ENCODE measurements at places on chromosomes 4 and X.

GRCh38 chr4:112167794-112168193 is 22.5 kb downstream of the FAM241A start:
- DNase-seq: no peak

DNA sequence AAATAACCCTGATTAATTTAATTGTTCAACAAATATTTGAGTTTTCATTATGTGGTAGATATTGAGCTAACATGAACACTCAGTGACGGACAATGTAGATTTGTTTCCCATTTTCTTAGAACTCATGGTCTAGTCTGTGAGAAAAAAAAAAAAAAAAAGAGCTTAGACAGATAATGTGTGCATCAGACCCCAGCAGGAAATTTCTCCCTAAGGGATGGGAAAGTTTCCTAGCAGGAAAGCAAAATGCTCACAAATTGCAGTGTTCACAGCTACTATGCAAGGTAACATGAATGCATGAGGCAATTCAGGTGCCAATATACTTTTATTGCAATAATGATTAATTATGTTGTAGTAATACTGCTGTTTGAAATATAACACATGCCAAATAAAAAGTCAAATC is 843.2 kb upstream of the SLIT2 start:
- DNase-seq: no peak

DNA sequence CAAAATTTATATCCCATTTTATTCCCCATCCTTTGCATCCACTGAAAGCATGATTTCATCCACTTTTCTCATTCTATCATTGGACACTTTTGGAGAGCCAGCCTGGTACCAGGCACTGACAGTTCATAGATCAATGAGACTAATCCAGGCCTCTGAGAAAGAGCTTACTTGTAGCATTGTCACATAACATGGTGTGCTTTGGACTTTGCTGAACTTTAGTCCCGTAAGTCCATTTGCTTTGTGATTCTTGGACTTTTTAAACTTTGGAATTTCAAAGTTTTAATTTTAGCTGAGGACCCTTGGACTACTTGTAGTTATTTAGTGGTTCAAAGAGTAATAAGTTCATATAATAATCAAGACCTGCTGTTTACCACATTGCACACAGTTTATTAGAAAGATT is 11.5 kb downstream of the LIAS start:
- no peak for DNase-seq

DNA sequence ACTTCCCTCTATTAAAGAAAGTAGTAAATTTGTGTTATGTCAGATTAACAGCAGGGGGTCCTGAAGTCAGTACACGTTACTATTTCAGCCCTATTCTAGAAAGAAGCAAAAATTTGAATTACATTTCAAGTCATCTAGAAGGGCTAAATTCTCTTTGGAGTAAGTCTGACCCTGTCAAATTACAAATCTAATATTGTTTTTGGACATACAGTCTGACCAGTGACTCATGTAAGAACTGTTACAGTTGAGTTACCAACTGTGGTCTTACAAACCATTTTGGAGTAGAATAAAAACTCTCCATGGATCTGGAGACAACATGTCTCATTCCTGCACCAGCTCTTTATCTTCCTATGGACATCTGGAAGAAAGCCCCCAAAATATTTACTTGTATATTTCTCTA is 36.0 kb upstream of the GYPA start:
- DNase-seq: no peak

DNA sequence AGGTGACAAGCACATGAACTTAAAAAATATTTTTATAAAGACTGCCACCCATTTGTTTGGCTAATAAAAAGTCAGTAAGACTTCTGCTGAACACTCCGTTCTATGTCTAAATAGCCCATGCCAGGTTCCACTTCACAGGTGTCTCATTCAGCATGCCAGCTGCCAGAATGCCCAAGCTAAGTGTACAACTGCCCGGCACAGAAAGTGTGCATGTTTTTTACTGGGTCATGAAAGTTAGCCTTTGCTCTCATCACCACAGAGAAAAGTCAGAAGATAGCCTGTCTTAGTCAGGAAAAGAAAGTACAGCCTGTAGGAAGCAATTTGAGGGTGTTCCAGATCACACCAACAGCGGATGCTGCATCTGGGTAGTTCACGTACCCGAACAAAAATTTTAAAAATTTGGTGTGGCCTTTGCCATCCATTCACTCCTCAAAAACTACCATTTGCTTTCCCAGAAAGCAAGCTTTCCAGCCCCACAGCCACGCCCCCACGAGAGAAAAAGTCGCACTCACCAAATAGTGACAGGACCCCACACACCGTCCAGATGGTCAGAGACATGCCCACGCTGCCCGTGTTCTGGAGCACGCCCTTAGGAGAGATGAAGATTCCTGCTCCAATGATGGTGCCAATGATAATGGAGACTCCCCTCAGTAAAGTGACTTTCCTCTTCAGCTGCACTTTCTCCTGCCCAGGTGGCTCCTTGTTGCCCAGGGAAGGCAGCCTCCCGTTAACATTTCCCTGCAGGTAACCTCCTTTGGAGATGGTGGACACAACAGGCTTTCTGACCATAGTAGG is 671 bp downstream of the SLC7A11 start:
- DNase-seq: no peak

GRCh38 chr4:89056953-89057398 is at the start of gene FAM13A:
FAM13A (minus strand) TSS chr4:89057185; CDS start chr4:89056964, 221 bp downstream.
- no peak for DNase-seq

DNA sequence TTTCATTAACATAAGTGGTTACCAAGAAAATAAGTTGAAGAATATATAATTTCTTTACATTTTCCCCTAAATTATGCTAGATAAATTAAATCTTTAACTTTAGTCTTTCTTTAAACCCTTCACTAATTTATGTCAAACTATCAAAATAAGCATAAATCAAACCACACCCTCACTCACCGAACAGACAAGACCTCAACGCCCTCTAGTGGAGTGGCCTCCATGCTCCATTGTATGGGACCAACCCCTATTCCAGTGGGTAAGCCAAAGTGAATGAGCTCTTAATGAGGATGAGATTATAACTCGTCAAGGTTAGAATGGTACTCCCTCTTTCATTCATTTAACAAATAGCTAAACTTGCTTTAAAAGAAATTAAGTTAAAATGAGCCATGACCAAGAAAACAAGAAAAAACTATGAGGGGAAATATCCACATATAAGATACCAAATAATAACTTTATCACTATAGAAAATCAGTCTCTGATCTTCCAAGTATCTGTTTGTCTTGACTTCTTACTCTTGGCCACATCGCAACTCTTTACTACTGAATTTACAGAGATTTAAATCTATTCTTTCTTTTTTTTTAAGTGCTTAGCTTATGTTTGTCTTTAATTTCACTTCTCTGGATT is 15.6 kb upstream of the BBS12 start:
- DNase-seq: peak; percentile 71

DNA sequence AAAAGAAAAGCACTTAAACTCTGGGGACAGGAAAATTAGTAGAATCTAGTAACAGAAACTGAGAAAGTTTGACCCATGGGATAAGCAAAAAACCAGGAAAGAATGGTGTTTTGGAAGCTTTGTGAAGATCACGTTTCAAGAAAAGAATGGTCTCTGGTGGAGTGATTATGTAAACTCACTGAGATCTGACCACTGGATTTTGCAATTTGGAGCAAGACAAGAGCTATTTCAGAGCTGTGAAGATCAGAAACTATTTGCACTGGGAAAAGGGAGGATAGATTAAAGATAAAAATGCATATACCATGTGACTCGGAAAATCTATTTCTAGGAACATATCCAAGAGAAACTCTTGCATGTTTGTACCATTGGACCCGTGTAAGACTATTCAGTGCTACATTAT is 4.3 kb downstream of the TMPRSS11D start:
- DNase-seq: no peak

DNA sequence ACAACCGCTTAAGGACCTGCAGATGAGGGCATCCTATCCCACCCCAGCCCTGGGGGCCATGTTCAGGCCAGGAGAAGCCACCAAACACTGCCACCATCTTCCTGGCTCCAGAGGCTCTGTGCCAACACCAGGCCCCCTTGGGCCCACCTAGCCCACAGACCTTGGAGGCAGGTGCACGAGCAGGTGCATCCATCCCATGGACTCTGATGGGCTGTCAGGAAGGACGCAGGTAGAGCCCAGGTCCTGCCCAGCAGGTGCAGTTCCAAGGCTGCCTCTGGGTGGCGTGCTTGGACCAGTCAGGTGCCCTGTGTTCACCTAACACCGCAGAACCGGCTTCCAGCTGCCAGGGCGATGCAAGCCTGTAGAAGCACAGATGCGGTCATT is 22.8 kb upstream of the PDE6B start:
- DNase-seq: peak; percentile 31

DNA sequence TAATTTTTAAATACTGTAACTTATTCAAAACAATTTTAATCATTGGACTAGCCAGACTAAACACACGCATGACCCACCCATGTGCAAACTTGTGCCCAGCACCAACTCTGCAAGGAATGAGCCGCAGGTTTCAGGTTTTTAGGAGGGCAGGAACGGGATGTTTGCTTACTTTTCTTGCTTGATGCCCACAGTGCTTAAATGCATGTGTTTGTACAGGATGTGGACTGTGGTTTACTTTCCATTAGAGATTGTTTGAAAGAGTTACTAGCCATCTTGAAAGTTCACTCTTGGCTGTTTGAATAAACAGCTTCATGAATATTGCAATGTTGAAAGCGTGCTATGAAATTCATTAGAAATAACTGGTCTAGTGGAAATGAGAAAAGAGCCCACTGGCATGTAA is 83.3 kb downstream of the STK32B start:
- DNase-seq: no peak

DNA sequence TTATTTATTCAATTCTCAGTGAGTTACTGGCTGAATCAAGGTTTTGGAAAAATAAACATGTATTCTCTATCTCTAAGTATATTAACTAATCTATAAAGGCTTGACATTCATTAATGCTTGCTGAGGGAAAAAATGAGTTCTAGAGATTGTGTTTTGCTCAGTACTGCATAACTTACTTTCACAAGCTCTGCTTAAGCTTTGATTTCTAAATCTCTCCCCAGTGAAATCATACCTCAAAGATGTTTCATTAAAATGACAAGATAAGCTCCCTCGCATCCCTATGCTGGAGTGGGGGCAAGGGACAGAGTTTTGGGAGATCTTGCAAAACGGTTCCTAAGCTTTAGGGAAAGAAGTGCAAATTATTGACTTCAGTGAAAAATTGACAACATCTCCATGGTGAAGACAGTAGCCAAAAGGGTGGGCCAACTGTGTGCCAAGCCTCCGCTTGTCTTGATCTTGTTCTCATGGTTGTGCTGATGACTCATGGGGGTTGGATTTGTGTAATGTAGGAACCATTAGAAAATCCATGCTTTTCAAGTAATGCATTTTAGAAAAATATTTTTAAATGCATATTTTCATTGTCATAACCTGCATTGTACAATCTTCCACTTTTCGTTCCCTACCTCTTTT is 521.4 kb downstream of the RPA4 start:
- DNase-seq: no peak

DNA sequence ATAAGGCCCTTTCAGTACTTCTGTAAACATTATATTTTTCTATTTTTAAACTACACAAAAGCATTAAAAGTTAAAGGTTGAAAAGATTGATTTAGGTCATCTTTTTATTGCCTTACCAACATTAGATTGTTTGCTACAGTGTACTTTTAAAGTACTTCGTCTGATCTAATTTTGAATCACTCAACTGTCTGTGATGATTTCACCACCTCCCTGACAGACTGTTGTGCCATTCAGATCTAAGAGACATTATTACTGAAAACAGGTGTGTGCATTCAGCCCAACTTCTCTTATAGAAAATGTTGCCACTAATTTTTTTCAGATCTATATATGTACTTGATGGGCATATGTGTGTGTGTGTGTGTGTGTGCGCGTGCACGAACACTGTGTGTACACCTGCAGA is 39.3 kb downstream of the GASK1B start:
- no peak for DNase-seq

DNA sequence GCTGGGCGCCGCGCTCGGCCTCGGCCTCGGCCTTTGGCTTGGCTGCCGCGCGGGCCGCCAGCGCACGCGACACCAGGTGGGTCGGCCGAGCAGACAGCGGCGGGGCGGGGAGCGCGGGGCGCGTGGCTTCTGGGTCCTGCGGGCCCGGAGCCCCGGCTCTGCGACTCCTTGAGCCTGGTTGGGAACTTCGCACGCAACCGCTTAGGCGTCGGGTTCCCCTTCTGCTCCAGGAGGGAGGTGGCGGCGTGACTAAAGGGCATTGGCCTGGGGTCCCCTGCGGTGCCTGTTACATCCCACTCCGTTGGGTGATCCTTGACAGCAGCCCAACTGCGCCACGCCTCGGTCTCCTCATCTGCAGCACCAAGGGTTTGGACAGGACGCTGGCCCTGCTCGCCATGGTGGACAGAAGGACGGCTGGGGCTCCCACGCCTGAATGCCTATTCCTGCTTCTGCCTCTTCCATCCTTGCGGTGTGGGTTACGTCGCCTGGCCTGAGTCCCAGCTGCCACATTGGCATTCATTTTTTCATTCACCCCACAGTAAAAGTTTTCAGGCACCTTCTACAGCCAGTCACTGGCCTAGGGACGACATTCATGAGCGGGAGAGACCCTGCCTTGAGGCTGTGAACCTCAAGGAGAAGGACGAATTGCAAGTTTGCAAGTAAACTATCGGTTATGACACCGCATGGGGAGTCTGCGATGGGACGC is 631 bp downstream of the EVC start:
- no peak for DNase-seq

GRCh38 chr4:129328162-129328561 is 232.2 kb downstream of the C4orf33 start:
- DNase-seq: no peak

- no peak for DNase-seq
These were observed 42.0 kb upstream of the MAPK10 start for GRCh38 chr4:86401826-86402225.

- DNase-seq: no peak
These were observed 260.2 kb downstream of the IL1RAPL1 start for GRCh38 chrX:28847423-28847822.

GRCh38 chr4:30832639-30833038 is 112.5 kb downstream of the PCDH7 start:
- no peak for DNase-seq

GRCh38 chr4:16857425-16857824 is 41.0 kb downstream of the LDB2 start:
- no peak for DNase-seq

DNA sequence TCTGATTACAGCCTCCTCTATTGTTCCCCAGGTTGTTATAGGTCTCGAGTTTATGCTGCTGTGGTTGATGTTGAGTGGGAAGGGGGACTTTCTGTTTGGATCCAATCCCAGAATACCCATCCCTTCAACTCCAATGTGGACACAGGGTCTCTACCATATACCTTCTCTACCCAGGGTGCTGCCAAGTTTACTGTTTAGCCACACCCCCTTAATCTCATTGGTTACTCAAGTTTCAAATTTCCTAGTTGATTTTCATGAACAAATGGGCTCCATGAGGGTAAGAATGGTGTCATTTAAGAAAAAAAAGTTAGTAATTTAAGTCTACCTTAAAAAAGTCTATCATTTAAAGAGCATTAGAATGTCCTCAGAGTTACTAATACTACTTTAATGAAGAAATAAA is 3.6 kb upstream of the SPP1 start:
- no peak for DNase-seq

GRCh38 chr4:93879919-93880318 is 51.4 kb downstream of the ATOH1 start:
- no peak for DNase-seq
